ENCODE measurements at places on chromosomes 13 and 19. TPM values are rescaled to one million over a fixed set of nuclear protein-coding genes. Genes with fewer than 3 reads are reported as not detected.

GRCh38 chr19:10517760-10518443 lies 655 bp upstream of the S1PR5 start:
- peaks cover 53% of the 10 kb centered on the region for H3K27me3 ChIP-seq
- peak overlapping the region; percentile 15 for H3K4me3 ChIP-seq
- H3K27ac ChIP-seq, result no peak overlapping the region
- H3K36me3 ChIP-seq, result no peaks in the 10 kb centered on the region
- no peak for DNase-seq

DNA sequence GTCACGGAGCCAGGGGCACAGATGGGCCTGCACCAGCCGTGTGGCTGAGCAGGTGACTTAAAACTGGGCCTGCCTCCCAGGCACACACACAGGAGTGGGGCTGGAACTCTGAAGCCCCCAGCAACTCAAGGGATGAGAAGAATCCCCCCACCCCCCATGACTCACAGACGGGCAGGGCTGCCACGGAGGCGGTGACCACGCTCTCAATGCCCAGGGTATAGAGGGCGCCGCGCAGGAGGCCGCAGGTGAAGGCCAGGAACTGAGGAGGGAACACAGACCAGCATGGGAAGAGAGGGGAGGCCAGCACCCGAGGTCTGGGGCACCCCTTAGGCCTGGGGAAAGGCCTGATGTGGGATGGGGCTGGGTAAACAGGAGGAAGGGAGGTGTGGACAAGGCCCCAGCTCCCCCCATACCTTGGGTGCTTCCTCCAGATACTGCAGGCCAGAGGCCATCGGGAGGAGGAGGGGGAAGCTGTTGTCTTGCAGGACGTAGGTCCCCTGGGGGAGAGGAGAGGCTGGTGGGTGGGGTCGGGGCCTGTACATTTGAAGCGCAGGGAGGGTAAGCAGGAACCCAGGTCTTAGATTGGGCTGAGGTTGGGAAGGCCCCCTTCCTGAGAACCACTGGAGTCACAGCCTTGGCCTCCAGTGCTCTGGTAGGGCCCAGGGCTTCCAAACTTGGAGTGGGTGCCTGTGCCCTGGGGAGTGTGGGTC lies 3.1 kb upstream of the NKPD1 start:
- no peaks in the 10 kb centered on the region for H3K27me3 ChIP-seq
- no peak overlapping the region for H3K4me3 ChIP-seq
- H3K27ac ChIP-seq, result peak overlapping the region; percentile 19
- H3K36me3 ChIP-seq, result no peaks in the 10 kb centered on the region
- DNase-seq, result no peak

DNA sequence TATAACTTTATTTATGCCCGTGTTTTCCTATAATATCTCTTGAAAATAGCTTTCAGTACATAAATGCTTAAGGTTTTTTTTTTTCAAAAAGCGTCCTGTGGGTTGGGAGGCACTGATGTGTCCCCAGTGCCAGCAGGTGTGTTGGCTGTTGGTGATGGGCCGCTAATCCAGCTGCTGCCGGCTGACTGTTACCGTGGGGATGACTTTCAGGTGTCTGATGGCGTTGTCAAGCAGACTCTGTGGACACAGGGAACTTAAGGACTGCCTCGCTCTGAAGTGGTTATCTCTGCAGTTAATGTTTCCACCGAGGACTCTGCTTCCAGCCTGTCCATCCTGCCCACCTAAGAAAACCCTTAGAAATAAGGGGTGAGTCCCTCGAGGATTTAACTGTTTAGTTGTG lies 94.5 kb downstream of the ANKRD10 start:
- no peaks in the 10 kb centered on the region for H3K27me3 ChIP-seq
- no peak overlapping the region for H3K4me3 ChIP-seq
- H3K27ac ChIP-seq, result no peak overlapping the region
- no peaks in the 10 kb centered on the region for H3K36me3 ChIP-seq
- no peak for DNase-seq

GRCh38 chr13:45468635-45469034 lies 3.9 kb downstream of the COG3 start:
- no peak for DNase-seq
- H3K36me3 ChIP-seq, result peaks cover 27% of the 10 kb centered on the region
- peak overlapping the region; percentile 47 for H3K27ac ChIP-seq
- peaks cover 71% of the 10 kb centered on the region for H3K4me1 ChIP-seq
- no peaks in the 10 kb centered on the region for H3K27me3 ChIP-seq
- H3K4me3 ChIP-seq, result no peak overlapping the region

DNA sequence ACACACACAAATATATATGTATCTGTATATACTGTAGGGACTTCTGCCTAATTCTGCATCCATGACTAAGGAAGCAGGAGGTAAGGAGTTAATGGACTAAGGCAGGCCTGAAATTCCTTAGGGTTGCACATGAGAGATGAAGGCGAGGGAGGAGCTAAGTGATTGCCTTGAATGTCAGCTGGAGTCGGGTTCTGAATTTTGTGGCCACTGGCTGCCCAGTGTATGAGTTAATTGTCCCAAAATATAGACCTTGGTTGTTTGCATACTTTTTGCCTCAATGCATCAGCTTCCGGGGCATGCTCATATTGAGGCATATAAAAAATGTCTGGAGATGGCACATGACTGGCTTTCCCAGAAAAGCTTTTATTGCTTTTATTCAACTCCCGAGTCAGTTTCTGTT lies 245.5 kb downstream of the TDRD3 start:
- H3K4me3 ChIP-seq, result no peak overlapping the region
- no peak for DNase-seq
- no peak overlapping the region for H3K27ac ChIP-seq
- peaks cover under 1% of the 10 kb centered on the region for H3K27me3 ChIP-seq
- H3K36me3 ChIP-seq, result no peaks in the 10 kb centered on the region

DNA sequence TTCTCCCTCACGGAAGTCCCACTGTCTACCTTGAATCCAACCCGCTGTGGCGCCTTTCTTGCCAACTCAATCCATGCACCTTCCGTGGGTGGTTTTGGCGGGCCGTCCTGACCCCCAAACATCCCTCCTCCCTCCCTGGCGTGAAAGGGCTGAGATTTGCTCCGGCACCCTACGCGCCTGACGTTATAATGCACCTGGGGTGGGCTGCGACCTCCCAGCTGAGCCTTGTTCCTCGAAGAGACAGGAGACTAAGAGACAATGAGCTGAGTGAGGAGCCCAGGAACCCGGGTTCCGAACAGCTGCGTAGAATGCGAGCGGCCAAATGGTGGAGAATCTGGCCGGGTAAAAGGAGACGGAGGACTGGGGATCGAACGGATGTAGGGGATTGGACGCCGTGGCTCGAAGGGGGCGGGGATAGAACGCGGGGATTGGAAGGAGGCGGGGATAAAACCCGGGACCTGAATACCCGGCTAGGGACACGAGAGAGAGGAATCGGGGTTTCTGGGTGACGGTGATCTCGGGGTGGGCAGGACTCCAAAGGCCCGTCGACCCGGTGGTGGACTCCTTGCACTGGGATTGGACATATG lies at the start of gene CPT1C:
CPT1C (plus strand) TSS at position 461 of the 587 bp plus-strand sequence. CDS start 1,137 bp downstream, outside the sequence.
- peaks cover 16% of the 10 kb centered on the region for H3K27me3 ChIP-seq
- H3K4me1 ChIP-seq, result peaks cover 23% of the 10 kb centered on the region
- peak within 1 kb of the TSS; percentile 62 for H3K4me3 ChIP-seq
- H3K27ac ChIP-seq, result peak within 1 kb of the TSS; percentile 51

GRCh38 chr19:1591421-1592023 lies 1.1 kb downstream of the MBD3 start:
- H3K27ac ChIP-seq, result peak overlapping the region; percentile 93
- peaks cover 22% of the 10 kb centered on the region for H3K4me1 ChIP-seq

DNA sequence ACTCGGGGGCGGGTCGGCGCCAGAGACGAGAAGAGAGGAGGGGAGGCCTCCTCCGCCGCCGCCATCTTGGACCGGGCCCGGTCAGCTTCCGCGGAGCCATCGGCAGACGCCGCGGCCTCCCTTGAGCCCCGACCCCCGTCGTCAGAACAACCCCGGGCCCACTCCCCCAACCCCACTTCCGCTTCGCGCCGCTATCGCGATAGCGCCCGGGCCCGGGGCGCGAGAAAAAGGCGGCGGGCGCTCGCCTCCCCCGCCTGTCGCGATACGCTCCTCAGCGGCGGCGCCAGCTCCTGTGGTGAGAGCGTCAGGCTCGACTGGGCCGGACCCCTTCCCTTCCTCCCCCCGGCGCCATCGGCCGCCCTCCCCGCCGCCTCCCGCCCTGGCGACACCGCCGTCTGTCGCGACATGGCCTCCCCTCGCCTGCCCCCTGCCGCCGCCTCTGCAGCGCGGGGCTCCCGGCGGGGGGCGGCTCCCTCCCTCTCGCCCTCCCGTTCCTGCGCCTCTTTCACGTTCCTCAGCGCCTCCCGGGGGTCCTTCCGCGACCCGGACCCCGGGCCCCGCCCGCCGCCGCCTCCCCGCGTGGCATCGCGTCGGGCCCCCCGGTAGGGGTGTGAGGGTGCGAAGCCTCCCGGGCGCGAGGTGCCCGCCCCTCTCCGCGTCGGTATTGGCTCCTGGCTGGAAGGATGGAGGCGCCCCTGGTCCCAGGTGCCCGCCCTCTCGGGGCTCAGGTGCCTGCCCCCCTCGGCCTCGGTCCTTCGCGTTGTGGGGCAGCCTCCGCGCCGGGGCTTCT lies at the start of gene CNOT3:
CNOT3 (plus strand) TSS at position 64 of the 790 bp plus-strand sequence. CDS start 5,217 bp downstream, outside the sequence.
- peaks cover 46% of the 10 kb centered on the region for H3K4me1 ChIP-seq
- DNase-seq, result peak; percentile 50
- no peaks in the 10 kb centered on the region for H3K27me3 ChIP-seq
- peak within 1 kb of the TSS; percentile 91 for H3K27ac ChIP-seq
- peaks cover 16% of the 10 kb centered on the region for H3K36me3 ChIP-seq

DNA sequence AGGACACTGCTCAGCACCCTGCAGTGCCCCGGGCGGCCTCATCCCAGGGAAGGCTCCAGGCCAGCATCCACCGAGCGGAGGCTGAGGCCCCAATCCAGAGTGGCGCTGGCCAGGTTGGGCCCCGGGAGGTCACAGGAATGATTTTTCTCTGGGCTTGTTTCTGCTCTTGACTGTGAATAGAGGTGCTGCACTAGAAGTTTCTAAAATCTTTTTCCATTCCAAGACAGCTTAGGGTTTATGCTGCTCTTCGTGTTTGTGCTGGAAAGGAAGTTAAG lies 15.1 kb downstream of the KDM4B start:
- H3K4me1 ChIP-seq, result peaks cover 10% of the 10 kb centered on the region
- no peak for DNase-seq
- no peak overlapping the region for H3K4me3 ChIP-seq
- no peak overlapping the region for H3K27ac ChIP-seq
- H3K36me3 ChIP-seq, result peaks cover 1% of the 10 kb centered on the region

DNA sequence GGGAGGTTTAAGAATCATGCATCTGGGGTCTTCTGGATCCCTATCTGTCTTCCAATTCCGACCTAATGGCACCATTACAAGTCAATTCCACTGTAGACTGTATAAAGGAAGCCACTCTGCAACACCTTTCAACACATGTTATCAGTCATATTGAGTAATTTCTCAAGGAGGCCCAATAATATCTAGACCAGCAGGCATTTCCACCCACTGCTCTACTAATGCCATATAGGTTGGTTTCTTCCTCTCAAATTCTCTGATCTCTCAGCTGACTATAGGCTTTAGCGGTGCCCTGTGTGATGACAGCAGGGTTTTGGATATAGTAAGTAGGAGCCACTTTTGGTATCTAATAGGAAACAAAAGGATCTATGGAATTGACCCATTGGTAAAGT lies 12.4 kb upstream of the ITM2B start:
- peak overlapping the region; percentile 51 for H3K4me3 ChIP-seq
- peaks cover 3% of the 10 kb centered on the region for H3K27me3 ChIP-seq
- peak; percentile 37 for DNase-seq

DNA sequence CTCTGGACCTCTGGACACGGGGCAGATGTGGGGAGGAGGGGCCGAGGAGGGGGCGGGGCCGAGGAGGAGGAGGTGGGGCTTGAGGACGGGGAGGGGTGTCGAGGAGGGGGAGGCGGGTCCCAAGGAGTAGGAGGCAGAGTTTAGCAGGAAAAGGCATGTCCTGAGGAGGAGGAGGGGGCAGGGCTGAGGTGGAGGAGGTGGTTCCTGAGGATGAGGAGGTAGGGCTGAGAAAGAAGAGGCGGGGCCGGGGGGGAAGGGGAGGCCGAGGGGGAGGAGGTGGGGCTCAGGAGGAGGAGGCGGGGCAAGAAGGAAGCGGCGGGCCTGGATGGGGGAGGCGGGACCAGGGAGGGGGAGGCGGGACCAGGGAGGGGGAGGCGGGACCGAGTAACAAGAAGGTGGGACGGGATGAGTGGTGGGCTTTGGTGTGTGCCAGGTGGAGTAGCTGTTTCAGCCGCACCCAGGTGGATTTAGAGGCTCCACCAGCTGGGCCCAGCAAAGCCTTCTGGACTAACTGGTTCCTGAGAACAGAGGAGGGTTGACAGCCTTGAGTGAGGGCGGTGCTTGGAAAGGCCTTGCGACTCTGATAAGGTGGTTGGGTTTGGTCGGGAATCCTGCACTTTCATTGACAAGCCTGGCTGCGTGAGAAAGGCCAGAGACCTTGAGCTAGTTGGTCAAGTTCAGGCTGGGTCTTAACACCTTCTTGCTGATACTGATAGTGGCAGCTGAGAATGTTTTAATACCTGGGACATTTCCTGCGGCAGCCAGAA lies 7.7 kb downstream of the TECR start:
- peaks cover 47% of the 10 kb centered on the region for H3K4me1 ChIP-seq
- peak; percentile 83 for DNase-seq
- no peak overlapping the region for H3K27ac ChIP-seq
- peaks cover 6% of the 10 kb centered on the region for H3K36me3 ChIP-seq
- H3K4me3 ChIP-seq, result no peak overlapping the region

- no peaks in the 10 kb centered on the region for H3K36me3 ChIP-seq
- no peak overlapping the region for H3K27ac ChIP-seq
- H3K27me3 ChIP-seq, result no peaks in the 10 kb centered on the region
Measured at GRCh38 chr13:71634602-71635443, 232.2 kb downstream of the DACH1 start.

GRCh38 chr13:28384789-28385188 lies 110.1 kb downstream of the FLT1 start:
- no peak overlapping the region for H3K4me3 ChIP-seq
- peaks cover 13% of the 10 kb centered on the region for H3K36me3 ChIP-seq
- DNase-seq, result no peak
- H3K27ac ChIP-seq, result no peak overlapping the region
- no peaks in the 10 kb centered on the region for H3K4me1 ChIP-seq
- peaks cover 2% of the 10 kb centered on the region for H3K27me3 ChIP-seq

Gene KLHL26
- total RNA-seq, result 9.9 TPM

Gene RDH8
- total RNA-seq, result not detected

Gene CGB8
- not detected for total RNA-seq

Gene LYPD3
- total RNA-seq, result 2.1 TPM

Gene ZNF813
- 7.4 TPM for total RNA-seq

Gene ZNF534
- not detected for total RNA-seq

Gene NPAS1
- total RNA-seq, result not detected

Gene MATK
- total RNA-seq, result 24.3 TPM

Gene HPN
- total RNA-seq, result 0.09 TPM

Data from activated CD4-positive, alpha-beta T cell treated with anti-CD3 and anti-CD28 coated beads for 36 hours (primary cell).